ENCODE measurements at places on chromosomes 3 and 15.
A peak's percentile ranks its signal among the peaks of the same experiment; 100 is the strongest.

GRCh38 chr15:70799667-70800450 lies 36.5 kb upstream of the UACA start:
- peak; percentile 20 for DNase-seq

DNA sequence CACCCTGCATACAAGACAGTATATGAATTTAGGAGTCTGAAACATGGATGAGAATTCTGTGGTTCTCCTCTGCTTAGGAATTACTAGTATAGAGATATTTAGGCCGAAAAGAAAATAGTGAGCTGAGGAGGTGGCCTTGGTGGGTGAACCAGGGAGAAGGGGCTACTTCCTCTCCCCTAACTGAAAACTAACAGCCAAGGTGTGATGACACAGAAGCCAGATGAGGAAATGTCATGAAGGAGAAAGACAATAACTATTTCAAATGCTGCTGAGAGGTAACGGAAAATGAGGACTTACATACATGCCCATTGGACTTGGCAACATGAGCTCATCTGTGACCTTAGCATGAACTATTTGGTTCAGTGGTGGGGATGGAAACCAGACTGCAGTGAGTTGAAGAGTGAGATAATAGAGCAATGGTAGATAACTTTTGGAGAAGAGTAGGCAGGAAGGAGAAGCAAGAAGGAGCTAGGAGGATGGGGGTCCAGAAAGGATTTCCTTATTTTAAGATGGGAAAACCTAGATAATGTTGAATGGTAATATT lies 114.4 kb upstream of the TSPAN3 start:
- DNase-seq: no peak

DNA sequence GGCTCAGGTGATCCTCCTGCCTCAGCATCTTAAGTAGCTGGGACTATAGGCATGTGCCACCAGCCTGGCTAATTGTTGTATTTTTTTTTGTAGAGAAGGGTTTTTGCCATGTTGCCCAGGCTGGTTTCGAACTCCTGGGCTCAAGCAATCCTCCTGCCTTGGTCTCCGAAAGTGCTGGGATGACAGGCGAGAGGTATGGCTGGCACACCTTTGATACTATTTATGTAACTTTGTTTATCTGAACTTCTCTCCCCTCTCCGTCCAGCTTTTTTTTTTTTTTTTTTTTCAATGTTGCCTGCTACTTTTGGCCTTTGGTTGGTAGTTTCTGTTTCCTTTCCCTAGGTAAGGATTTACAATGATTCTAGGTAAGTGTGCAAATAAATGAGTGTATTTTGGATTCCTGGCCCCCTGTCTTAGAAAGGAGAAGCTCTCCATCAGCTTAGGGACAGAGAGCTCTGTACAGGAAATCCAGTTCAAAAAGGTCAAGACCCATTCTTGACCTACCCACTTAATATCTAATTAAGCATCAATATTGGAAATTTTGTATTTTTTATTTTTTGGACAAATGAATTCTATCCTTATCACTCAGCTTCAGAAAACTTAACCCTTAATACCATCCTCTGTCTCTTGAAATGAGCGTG lies 6.8 kb downstream of the ARL6IP5 start:
- DNase-seq: no peak

- DNase-seq: no peak
Observed at GRCh38 chr15:79381593-79381992, 50.5 kb upstream of the MINAR1 start.

DNA sequence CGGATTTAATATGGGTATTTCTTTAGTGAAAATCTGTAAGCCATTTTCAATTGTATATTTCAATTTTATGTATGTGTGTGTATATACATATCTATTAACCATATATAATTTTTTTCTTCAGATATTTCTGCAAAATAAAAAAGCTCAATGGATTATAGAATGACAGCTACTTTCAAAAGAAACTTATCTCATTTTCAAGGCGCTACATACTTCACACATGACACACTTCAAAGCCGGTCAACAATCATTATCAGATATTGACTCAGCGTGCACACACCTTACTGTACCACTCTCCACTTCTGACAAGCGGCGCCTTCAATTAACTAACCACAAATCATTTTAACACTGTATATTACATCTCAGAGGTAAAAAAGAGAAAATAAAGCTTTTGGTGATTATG lies 39.6 kb downstream of the ATP13A3 start:
- no peak for DNase-seq

- DNase-seq: no peak
Observed at GRCh38 chr15:91336687-91337086, 236.6 kb downstream of the SV2B start.

DNA sequence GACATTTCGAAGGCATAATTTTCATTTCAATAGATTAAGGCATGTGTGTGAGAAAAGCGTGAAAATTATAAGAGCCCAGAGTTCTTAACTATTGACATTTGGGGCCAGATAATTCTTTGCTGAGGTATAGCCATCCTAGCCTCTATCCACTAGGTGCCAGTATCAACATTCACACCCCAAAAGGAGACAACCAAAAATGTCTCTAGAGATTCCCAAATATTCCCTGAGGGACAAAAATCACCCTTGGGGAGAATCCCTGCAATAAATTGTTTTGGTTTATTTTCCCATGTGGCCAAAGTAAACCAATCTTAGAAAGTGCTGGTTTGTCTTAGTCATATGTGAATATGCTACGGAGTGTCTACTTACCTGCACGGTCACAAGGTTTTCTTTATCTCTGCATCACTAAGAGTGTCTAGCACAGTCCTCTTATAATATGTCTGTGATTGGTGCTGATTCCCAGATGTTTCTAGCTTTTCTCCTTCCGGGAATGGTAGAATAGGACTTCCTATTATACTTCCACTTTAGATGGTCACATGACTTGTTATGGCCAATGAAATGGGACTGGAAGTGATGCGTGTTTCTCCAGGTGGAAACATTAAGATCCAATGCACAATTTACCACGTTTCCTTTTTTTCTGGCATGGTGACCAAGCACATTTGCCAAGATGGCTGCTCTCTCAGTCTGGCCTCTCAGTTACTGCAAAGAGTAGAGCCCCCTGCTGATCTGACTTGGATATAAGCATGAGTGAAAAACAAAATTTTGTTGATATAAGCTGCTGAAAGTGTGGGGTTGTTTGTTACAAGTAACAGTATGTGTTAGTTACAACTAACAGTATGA lies 8.0 kb upstream of the KBTBD8 start:
- DNase-seq: peak; percentile 17

Data from muscle of arm (tissue), 14 donors.